ENCODE measurements at places on chromosomes 5 and 9. TPM values are rescaled to one million over a fixed set of nuclear protein-coding genes. Genes with fewer than 3 reads are reported as not detected.

DNA sequence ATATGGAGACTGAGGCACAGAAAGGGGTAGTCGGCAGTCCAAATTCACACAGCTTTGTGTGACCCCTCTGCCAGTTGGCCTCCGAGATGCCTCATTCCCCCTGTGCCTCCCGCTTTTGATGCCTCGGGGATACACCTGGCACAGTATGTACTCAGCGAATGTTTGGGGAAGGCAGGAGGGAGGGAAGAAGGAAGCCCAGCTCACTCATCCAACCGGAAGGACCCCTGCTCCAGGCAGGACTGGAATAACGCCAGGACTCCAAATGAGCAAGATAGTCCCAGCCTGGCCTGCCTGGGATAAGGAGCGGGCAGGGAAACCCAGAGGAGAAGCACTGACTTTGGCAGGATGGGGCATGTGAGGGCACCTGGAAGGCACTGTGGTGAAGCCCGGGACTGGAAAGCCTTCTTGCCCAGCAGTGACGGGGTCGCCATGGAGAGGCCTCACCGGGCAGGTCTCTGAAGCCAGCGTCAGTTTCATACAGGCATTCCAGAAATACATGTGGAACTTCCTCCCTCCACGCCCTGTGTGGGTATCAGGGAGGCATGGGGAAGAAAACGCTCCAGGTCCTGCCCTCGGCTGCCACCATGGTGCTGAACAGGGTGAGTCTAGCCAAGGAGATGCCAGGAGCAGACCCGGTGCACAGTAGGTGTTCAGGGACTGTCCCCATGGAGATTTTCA, 20.3 kb downstream of the LMX1B start:
- DNase-seq = peak; percentile 44

GRCh38 chr5:39158127-39158593, 61.2 kb downstream of the FYB1 start:
- DNase-seq = no peak

DNA sequence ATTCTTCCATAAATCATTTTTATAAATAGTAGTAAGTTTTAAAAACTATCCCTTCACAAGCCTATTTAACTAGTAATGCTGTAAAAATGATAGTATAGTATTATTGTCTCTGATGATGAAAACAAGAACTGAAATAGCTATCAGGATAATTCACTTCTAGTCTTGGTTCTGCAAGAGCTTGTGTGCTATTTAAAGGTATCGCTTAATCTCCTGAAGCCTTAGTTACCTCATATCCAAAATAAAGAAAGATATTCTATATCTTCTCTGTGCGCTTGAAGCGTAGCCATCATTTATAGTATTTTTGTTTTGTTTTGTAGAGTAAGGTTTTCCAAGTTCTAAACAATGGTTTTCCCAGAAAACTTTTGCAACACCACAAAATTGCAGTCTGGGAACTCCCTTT, 180.1 kb downstream of the TMC1 start:
- DNase-seq = no peak

DNA sequence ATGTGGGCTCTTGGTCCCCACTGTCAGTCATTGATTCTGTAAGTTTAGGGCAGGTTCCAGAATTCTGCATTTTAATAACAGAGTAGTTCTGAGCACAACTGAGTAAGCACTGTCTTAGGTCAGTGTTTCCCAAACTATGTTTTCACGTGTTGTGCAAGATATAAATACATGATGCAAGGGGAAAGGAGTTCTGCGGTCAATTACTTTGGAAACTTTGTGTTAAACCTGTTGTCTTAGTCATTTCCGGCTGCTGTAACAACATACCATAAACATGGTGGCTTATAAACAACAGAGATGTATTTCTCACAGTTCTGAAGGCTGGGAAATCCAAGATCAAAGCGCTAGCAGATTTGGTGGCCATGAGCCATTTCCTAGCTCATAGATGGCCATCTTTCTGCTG, 69.8 kb downstream of the EQTN start:
- DNase-seq = no peak

DNA sequence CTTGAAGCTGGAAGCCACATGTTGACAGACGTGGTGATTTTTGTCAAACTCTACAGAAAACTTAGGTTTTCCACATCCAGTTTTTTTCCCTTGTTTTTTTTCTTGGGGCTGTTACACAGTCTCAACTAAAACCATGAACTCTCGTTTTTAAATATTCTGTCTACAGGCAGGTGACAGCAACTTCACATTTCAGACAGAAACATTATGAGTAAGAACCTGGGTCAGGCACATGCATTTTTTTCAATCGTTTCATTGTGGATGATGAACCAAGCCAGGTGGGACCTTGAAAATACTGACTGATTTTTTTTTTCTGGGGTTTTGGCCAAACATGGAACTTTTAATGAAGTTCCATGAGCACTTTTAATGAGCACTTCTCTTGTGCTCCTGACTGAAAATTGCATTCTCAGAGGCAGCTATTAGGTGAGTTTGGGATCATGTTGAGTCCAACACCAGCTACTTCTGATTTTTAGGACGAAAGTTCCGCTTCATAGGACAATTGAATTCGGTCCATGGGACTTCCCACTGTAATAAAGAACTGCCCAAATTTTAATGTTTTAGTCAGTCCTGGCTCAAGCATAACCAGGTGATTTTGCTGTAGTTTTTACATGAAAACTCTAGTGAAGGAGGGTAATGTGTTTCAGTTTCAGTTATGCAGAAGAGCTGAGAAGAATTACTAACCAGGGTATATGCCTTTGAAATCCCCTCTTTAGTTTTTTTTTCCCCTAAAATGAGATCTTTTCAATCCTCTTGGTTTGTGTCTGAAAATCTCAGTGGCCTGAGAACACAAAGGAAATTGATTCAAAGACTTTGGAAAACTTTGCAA, 93.2 kb upstream of the ADAMTS16 start:
- DNase-seq = no peak

- no peak for DNase-seq
These were observed 12.4 kb downstream of the SWI5 start for GRCh38 chr9:128288273-128289004.

- no peak for DNase-seq
These were observed 114.5 kb downstream of the RPS23 start for GRCh38 chr5:82163452-82164175.

DNA sequence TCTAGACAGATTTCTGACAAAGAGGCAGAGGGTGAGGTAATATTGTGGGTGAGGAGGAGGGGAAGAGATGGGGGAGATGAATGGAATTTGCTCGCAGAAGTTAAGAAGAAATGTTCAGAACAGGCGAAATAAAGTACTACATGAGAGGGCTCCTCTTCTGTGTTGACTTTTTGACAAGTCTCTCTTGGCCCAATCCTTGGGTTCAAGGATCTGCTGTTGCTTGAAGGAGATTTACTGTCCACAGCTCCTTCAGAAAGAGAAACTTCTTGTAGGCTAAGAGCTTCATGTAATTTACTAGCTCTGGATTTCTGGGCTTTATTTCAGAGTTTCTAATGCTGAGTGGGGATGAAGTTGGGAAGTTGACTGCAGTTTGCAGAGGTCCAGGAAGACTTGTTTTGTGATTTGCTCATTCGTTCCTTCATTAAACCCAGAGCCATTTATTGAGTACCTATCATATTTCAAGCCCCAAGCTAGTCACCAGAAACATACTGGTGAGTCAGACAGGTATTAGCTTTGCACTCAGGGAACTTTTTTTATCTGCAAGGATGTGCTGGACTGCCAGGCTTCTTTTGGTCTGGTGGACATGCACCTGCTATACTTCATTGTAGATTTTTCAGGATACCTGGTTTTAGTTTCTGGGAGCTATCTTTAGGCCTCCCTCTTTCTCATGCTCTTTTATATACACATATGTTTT, 402.9 kb upstream of the CLINT1 start:
- DNase-seq = no peak

DNA sequence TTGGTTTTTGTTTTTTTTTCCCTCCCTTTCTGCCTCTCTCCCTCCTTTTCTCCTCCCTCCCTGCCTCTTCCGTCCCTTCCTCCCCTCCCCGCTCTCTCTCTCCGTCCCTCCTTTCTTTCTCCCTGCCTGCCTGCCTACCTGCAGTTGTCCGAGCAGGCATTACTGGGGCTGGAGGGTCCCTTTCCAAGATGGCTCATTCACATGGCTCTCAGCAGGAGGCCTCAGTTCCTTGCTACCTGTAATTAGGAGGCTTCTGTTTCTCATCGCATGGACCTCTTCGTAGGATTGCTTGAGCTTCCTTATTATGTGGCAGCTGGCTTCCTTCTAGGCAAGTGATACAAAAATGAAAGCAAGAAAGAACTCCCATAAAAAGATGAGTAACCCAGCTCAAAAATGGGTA, 8.0 kb downstream of the RGS3 start:
- no peak for DNase-seq

GRCh38 chr5:111741278-111741677, 15.7 kb downstream of the NREP start:
- no peak for DNase-seq

DNA sequence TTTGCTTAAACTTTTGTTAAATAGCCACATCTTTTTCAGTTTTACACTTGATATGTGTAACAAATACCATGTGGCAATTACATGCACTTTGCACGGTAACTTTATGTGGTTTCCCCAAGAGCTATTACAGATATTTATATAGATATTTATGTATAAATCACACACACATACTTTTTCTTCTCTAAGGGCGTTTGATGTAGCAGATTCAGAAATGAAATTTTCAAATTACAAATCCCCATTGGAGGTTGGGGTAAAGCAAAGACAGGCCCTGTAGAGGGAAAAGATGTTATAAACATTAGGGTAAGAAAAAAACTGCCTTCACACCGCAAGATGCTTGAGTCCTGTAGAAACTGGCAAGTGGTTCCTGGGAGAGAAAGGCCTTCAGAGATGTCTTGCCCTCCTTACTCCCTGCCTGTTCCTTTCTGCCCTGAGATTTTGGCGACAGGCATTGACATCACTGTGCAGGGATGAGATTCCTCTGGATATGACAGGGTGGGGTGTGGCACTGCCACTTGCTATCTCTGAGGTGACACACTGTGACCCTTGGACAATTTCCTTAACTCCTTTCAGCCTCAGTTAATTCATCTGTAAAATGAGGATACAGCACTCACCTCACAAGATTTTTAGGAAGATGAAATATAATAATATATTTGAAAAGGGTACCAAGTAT, 177.9 kb upstream of the TUT7 start:
- DNase-seq = no peak

GRCh38 chr9:37952731-37953130, 48.8 kb upstream of the SLC25A51 start:
- DNase-seq = no peak

GRCh38 chr9:86836797-86837196, 110.5 kb downstream of the GAS1 start:
- no peak for DNase-seq

DNA sequence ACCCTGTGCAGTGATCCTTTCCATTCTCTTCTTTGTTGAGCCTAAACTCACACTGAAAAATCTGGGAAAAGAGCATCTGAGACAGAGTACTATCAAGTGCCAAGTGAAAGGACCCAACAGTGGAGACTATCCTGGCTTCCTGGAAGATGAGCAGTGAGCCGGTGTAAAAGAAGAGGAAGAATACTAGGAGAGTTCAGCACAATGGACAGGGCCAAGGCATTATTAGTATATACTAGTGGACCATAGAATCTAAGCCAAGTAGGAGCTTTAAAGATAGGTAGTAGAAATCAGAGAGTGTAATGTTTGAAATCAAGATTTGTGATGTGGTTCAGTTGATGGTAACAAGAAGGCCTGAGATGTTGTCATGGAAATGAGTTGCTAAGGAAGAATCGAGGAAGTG, 140.8 kb downstream of the CAMK4 start:
- DNase-seq = peak; percentile 51

- no peak for DNase-seq
These were observed 83.0 kb upstream of the FREM1 start for GRCh38 chr9:14993061-14993800.

GRCh38 chr9:76562511-76562911, 103.5 kb downstream of the GCNT1 start:
- no peak for DNase-seq

DNA sequence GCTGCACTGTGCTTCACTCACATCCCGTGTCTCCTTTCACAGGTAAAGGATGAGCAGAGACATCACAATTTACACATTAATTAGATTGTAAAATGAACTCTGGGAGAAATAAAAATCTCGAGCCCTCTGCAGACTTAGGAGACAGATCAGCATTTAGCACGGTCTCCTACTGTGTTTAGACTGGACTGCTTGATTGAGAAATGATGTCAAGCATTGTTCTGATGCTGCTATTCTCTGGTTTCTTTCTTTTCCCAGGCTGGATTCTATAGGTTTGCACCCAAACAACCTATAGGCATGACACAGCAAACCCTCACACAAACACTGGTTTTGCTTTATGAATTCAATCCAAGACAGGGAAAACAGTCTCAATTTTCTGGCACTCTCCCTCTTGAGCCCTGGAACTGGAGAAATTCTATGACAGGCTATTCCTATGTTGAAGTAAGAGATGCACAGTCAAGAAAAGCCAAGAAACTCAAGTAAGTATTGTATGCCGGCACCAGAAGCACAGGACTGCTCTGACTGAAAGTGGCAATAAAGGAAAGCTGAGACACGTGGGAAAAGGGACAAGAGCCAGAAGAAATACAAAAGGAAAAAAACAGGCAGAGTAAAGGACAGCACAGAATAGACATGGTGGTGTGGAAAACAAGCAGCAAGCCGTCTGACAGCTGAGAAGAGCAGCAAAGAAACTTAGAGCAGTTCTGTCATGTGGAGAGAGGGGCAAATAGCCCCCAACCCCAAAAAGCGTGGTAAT, 24.8 kb upstream of the ERAP2 start:
- DNase-seq = peak; percentile 27

GRCh38 chr9:72753266-72753893, 199.5 kb downstream of the ALDH1A1 start:
- DNase-seq = no peak

DNA sequence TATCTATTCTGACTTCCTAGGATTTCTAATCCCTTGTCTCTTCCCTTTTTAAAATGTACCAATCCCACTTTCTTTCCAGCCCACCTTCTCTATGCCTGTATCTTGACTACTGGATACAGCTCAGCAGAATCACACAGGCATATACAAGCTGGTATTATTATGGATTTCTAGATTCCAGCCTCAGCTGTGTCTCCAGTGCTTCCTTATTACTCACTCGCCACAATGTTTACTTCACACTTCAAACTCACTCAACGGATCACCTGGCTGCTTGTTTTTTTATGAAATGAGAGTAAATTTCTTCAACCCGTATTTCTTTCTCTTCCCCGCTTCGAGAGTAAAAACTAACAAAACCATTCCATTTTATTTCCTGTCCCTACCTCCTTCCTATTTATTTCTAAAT, 38.8 kb downstream of the CWC27 start:
- no peak for DNase-seq

- DNase-seq = peak; percentile 57
These were observed 353.5 kb upstream of the RFX3 start for GRCh38 chr9:3879315-3879714.

GRCh38 chr9:33185858-33186257, 18.7 kb upstream of the B4GALT1 start:
- no peak for DNase-seq

- DNase-seq = peak; percentile 58
These were observed 126.1 kb upstream of the WWC1 start for GRCh38 chr5:168165221-168165914.

The PCDHGB3 gene
- total RNA-seq = 7.4 TPM

The FCN2 gene
- not detected for total RNA-seq

The SERF1A gene
- total RNA-seq = 17.7 TPM

The BRIX1 gene
- total RNA-seq = 145 TPM

The CCDC112 gene
- total RNA-seq = 6.3 TPM

The ADRA1B gene
- total RNA-seq = not detected

The GFI1B gene
- 0.53 TPM for total RNA-seq

The TMEM174 gene
- total RNA-seq = not detected

The GRXCR2 gene
- total RNA-seq = not detected

The TIMD4 gene
- not detected for total RNA-seq

The DDX41 gene
- 68.5 TPM for total RNA-seq
